Stimulated activated CD4-positive, alpha-beta T cell treated with anti-CD3 and anti-CD28 coated beads, TNF-alpha, amount 100 ng/mL, for 24 hours (primary cell): ENCODE measurements at places on chromosomes 7 and 10.

GRCh38 chr7:105512926-105513526, 9.0 kb downstream of the PUS7 start:
- no peak for DNase-seq

DNA sequence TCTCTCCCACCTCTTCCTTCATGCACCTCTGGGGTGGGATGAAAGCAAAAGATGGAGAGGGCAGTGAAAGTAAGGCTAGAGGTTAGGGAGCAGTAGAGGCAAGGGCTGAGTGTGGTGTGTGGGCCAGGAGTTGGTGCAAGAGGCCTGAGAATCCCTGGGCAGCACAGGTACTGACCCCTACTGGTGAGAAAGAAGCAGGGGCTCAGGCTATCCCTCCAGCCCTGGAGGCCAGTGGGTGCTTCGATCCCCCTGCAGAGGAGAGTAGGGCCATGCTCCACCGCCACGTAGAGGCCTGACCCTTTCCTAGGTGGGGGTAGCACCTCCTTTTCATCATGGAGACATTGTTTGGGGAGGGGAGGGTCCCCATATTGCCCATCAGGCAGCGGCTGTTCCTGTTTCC, 9.8 kb downstream of the CDHR1 start:
- DNase-seq, result no peak

DNA sequence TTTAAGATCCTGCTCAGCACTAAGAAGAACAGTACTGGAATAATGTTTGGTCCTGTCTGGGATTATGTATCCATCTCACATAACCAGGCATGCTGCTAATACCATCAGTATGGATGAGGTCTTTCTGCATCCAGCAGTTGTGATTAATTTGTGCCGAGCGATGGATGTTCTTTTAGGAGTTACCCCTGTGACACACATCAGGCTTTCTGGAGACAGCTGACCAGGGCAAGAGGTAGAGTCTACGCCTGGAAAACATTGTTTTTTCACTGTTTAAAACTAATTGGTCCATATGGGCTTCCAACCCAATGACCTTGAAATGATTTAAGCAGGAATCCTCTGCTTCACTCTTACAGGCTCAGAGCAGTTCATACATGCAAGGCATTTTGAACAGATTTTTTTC, 603.0 kb downstream of the PCDH15 start:
- DNase-seq, result no peak

GRCh38 chr10:36540611-36541010, 584.8 kb upstream of the ANKRD30A start:
- DNase-seq, result no peak

GRCh38 chr7:80794631-80795573, 123.9 kb downstream of the SEMA3C start:
- DNase-seq, result no peak
